ENCODE measurements at places on chromosomes 12 and 14.

DNA sequence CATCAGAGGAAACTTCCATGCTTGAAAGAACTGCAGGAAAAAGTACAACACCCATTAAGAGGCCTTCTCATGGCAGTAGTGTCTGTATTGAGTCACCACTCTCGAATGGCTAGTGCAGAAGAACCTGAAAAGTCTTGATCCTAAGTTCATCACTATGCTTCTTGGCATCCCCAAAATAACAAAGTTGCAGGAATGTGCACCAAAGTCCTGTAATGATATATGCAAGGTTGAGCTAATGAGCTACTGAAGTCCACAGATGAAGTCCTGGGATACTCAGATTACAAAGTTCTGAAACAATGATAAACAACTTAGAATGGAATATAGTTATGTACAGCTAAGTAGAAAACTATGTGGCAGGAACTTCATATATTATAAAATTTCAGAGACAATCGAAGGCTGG is 545.4 kb downstream of the FOXG1 start:
- DNase-seq, result no peak

DNA sequence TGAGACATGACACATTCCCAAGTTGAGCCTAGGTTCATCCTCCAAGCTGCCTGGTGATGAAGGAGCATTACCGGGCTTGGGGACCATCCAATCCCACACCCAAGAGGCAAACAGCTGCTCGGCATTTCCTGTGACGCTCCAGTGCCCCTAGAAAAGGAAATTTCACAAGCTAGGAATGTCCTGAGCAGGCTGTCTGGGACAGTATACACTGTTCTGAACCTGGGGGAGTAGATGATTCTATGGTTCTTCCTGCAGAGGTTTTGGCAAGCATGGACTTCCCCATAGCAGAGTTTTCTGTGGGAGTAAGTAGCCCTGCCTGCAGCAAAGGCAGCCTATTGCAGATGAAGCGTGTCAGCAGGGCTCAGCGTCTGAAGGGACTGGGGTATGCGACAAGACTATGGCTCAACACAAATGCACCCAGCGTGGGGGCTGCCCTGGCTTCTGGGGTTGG is 47.4 kb upstream of the SRSF5 start:
- DNase-seq, result no peak

- DNase-seq, result no peak
Measured at GRCh38 chr12:117850048-117850447, 118.7 kb downstream of the KSR2 start.

DNA sequence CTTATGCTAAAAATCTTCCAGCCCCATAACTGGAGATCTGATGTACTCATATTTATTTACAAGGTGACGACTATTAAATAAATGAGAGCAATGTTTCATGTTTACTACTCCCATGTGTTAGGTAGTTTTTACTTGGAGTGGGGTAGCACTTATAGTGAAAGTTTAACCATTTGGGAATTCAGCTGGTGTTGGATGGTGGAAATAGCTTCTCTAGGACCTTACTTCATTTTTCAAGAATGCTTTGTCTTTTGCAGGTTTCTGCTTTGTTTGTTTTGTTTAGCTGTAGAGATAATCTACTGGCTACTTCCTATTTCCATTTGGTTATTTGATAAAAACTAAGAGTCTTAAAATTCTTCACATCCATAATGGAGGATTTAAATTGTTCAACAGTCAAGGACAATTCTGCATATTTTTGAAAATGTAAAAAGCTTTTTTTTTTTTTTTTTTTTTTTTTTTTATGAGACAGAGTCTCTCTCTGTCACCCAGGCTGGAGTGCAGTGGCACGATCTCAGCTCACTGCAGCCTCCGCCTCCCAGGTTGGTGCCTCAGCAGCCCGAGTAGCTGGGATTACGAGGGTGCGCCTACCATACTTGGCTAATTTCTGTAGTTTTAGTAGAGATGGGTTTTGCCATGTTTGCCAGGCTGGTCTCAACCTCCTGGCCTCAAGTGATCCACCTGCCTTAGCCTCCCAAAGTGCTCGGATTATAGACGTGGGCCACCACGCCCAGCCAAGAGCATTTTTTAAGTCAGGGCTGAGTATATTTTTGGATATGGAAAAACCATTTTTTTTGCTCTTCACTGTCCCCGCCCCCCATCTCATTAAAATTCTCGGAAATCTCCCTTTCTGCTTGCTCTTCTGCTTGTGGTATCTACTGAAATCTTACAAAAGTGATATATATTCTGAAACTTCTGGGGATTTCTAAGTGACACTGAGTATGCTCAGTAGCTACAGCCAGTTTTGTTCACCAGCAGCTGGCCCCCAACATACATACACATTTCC is 1.4 kb upstream of the ABCD2 start:
- DNase-seq, result no peak

DNA sequence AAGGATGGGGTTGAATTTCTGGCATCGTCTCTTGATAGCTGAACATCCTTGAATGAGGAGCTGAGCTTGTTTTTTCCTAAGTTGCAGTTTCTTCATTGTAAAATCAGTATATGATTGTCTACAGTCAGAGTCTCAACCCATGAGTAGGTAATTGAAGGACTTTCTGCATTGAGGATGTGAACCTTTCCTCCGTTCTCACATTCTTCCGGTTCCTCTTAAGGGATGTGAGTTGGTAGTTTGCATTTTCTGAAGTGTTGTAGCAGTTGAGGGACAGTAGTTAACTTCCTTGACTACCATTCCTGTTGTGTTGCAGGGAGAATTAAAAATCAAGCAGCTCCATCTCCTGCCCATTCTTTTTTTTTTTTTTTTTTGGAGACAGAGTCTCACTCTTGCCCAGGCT is 19.1 kb downstream of the TPCN1 start:
- DNase-seq, result no peak

- no peak for DNase-seq
Measured at GRCh38 chr12:98819821-98820404, 174.8 kb downstream of the APAF1 start.
